ENCODE measurements at places on chromosomes 16 and 17.

DNA sequence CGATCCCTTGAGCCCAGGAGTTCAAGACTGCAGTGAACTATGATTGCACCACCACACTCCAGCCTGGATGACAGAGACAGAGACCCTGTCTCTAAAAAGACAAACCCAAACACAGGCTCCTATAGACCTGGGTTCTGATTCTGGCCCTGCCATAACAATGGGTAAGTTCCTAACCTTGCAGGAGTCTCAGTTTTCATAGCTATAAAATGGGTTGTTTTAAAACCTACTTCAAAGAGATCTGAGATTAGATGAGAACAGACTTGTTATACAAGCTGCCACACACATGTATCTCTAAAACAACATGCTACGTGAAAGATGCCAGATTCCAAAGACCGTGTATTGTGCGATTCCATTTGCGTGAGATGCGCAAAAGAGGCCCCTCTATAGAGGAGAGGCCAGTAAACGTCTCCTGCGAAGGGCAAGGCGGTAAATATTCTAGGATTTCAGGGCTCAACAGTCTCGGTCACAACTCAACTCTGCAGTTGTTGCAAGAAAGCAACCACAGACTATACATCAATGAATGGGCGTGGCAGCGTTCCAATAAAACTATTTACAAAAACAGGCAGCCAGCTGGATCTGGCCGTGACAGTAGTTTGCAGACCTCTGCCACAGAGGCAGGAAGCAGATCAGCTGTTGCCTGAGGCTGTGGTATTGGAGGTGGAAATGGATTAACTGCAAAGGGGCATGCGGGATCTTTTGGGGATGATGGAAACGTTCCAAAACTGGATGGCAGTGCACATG lies 5.9 kb downstream of the CORO7 start:
- no peak for DNase-seq

- no peak for DNase-seq
Observed at GRCh38 chr16:90026135-90026534, 6.9 kb upstream of the DBNDD1 start.

DNA sequence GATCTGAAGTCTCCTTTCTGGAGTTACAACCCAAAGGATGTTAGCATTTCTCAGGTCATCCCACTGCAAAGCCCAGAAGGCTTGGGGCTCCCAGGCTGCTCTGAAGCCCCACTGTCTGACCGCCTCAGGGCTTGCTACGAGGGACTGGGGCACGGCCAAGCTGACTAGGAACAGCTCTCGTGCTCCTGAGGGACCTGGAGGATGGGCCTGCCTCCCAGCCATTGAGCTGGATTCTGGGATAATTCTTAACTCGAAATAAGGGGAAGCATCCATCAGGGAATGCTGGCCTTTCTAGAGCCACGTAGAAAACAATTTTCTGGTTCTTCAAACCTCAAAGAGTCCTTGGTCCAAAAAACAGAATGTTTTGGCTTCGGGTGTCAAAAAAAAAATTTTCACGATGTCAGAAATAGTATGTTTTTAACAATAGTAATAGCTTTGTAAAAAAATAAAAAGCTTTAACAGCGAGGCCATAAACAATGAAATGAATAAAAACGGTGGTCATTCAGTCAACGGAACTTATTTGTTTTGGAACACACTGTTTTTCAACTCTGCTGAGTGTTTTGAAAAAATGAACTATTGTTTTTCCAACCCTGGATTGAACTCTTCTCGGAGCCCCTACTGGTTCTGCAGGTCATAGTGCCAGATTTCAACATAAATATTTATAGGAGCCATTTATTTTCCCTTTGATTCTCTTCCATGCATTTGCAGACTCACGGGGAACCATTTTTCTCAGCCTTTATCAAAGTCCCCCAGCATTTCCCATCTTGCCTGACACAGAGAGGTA lies 16.4 kb upstream of the HERPUD1 start:
- DNase-seq, result no peak

GRCh38 chr17:43556292-43556691 lies 10.2 kb upstream of the ETV4 start:
- DNase-seq, result peak; percentile 30

- peak; percentile 79 for DNase-seq
Observed at GRCh38 chr16:14486520-14487303, 143.3 kb downstream of the PARN start.

DNA sequence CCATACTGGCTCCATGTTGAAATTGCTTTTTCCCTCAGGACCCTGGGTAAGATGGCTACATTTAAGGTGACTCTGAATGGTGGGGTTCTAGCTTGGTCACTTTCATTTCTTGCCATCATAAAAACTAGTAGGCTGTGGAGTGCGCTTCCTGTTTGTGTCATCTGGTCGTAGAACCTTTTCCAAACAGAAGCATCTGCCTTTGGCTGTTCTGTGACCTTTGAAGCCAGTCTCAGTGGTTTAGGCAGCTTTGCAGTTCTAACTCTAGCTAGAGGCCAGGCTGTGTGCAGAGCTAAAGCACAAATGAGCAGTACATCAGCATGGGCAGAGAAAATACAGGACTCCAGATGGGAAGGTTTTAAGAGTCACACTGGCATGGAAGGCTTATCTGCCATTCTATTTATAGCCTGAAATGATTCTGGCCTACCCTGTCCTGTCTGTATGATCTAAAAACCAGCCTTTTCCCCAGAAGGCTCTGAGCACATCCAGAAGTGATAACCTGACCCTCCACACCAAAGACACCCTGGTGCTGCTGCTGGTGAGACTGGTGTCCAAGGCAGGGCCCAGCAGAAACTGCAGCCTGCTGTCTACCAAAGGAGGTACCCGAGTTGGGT lies 8.6 kb downstream of the ESRP2 start:
- no peak for DNase-seq

DNA sequence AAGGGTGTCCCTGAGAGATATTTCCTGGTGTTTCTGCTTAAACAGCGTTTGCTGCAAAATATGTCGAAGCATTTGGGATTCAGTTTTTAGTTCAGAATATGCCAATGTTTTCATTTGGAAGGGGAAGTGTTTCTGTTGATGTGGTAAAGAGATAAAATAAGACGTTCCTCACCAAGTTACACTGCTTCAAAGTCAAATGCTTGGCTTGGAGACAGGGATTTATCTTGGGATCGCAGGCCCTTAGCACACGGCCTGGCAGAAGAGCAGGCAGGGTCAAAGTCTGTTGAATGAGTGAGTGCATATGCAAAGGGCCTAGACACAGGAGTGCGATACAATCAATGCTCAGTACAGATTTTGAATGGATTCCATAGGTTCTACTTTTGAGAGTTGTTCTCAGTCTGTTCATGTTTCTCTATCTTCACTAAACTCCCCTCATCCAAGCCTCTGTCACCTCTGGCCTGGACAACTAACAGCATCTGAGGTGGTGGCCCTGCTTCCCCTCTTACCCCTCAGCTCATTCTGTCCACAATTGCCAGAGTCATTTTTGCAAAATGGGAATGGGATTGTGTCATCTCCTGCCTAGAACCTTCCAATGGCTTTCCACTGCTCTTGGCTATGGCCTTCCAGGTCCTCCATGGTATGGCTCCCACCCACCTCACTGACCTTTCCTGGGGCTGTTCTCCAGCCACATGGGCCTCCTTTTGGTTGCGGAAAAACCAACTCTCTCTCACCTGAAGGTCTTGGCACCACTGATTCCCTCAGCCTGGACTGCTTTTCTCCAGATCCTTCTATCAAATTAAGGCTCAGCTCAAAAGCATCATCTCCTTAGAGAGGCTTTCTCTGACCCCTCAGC lies 3.2 kb downstream of the DEXI start:
- DNase-seq, result no peak

- DNase-seq, result no peak
Observed at GRCh38 chr17:16459855-16460550, 32.0 kb downstream of the LRRC75A start.

DNA sequence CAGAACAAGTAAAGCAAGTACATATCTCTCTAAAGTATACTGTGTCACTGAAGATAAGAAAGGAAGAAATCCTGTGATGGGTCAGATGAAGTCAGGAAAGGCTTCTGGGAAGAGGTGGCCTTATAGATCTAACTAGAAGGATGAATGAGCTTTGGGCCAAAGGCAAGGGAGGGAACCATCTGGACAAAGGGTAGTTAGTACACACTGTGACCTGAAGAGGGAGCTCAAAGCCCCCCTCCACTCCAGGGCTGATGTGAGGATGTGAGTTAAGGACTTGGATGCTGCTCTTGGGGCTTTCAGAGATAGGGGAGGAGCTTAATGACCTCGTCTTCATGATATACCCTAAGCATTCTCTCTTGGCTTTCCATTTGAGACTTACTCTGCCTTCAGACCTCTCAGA lies 185.3 kb upstream of the CACNG3 start:
- peak; percentile 44 for DNase-seq

GRCh38 chr17:62696256-62696655 lies 68.8 kb downstream of the MRC2 start:
- DNase-seq, result no peak

- peak; percentile 71 for DNase-seq
Observed at GRCh38 chr17:37791447-37792399, 46.9 kb upstream of the HNF1B start.

GRCh38 chr16:72203401-72203800 lies 31.4 kb upstream of the PMFBP1 start:
- DNase-seq, result no peak

DNA sequence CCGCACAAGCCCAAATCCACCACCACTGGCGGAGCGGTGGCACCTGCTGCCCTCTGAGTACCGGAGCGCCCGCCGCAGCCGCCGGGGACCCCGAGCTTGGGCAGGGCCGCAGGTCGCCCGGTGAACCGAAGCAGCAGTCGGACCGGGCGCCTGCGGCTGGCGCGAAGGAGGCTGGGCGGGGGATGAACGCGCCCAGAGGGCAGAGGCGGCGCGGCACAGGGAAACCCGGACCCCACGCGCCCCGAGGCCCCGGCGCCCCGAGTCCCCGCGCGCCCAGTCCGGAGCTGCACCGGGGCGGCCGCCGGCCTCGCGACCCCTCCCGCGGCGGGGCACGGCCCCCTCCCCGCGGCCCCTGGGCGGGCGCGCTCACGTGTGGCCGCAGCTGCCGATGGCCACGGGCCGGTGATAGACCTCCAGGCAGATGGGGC lies 393 bp downstream of the RNF166 start:
- peak; percentile 31 for DNase-seq

DNA sequence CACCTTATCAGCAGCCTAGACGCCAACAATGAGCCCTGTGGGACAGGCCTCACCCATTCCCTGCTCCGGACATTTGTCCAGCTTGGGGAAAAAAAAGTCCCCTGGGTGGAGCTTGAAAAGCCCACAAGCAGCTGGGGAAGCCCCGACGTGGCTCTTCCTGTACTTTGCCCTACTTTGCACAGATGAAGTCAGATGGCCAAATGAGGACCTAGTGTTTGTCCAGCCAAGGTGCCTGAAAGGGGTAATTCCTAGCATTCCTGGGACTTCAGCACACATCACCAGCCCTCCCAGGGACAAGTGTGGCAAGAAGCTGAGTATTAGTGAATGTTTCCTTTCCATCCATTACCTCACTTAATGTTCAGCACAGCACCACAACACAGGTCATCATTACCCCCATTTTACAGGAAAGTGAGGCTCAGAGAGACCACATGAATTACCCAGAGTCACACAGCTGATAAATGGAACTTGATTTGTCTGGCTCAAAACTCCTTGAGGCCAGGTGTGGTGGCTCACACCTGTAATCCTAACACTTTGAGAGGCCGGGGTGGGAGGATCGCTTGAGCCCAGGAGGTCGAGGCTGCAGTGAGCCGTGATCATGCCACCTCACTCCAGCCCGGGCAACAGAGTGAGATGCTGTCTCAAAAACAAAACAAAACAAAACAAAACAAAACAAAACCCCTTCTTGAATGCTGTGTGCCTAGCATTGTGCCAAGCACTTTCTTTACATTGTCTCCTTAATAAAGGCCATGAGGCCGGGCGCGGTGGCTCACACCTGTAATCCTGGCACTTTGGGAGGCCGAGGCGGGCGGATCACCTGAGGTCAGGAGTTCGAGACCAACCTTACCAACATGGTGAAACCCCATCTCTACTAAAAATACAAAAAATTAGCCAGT lies 19.9 kb upstream of the PLLP start:
- DNase-seq, result peak; percentile 94

GRCh38 chr17:42438600-42439567 lies 15.8 kb upstream of the CAVIN1 start:
- DNase-seq, result peak; percentile 57

DNA sequence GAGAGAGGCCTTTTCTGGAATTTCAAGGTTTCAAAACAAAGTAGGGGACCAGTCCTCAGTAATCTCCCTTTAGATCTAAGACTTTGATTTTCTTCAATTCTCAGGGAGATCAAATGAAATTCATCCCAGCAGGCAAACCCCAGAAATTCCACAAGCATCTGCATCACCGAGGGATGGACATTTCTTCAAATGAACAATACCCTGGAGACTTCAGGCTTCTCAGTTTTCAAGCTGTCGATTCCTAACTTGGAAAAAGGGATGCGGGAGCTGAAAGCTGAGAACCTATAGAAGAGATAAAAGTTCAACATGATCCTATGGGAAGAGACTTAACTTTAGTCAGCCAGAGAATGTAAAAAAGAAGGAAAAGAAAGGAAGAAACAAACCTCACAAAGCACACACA lies 296.9 kb upstream of the CDH5 start:
- DNase-seq, result no peak

DNA sequence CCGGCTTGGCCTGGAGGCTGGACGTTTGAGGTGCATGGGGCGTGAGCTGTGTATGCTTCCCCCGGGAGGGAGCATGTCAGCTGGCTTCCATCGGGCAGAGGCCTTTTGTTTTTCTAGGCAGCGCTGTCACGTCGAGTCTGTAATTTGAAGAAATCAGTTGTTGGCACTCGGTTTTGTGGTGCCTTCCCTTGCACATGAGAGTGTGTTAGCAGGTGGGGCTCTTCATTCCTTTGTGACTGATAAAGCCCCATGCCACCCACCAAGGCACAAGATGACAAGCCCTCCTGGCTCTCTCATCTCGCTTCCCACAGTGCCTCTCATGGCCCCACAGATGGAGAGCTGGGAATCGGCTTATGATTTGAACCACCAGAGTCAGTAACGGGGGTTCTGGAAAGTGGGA lies 72.1 kb downstream of the BANP start:
- DNase-seq, result no peak

DNA sequence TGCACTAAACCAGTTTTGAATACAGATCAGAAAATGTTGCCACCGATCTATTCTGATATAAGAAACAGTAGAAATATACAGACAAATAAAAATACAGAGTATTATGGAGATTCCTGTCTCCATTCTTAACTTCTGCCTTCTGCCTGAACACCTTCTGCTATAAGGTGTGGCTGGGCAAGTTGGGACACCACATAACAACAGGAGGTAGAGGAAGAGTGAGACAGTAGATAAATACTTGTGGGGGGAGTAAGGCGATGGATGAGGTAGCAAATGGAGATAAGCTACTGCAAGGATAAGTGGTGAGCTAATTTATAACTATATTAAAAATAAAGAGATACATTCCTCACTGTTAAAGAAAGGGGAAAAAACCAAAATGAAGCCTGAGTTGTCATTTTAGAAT lies 143.7 kb downstream of the CDH8 start:
- DNase-seq, result no peak

- peak; percentile 7 for DNase-seq
Observed at GRCh38 chr17:19448341-19449268, 37.6 kb downstream of the RNF112 start.

All from Calu3 (cell line).